Pancreas (tissue), 10 donors: ENCODE measurements at places on chromosomes 16 and 17. TPM values are rescaled to one million over a fixed set of nuclear protein-coding genes. Genes with fewer than 3 reads are reported as not detected.

SCNN1G gene
- 1.4 TPM for total RNA-seq

DNA sequence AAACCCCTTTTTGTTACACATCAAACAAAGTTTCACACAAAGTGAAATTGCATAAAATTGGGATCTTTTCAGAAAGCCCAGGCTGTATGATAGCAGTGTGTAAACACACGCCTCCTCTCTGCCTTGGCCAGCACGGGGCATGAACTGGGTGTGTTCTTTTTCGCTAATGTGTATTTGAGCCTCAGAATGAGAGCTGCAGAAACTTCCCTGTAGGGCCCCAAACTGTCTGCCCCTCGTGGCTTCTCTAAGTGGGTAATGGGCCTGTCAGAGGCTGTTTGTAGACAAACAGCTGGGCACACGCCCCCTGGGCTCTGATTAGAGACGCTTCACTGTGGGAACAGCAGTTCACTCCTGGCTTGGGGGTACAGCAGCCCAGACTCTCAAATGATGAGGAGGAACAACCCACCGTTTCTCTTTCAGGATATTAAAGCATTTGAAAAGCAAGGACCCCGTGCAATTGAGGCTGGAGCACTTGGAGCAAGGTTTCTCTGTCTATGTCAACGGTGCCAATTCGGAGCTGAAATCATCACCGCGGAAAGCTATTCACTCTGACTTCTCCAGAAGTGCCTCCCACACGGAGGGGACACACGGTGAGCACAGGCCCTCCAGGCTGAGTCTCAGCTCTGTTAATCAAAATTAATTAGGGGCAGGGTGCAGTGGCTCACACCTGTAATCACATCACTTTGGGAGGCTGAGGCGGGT, 78.4 kb downstream of the KATNIP start:
- no peaks in the 10 kb centered on the region for H3K27me3 ChIP-seq
- H3K36me3 ChIP-seq: no peaks in the 10 kb centered on the region
- no peak overlapping the region for H3K27ac ChIP-seq
- peaks cover 8% of the 10 kb centered on the region for H3K4me1 ChIP-seq

DNA sequence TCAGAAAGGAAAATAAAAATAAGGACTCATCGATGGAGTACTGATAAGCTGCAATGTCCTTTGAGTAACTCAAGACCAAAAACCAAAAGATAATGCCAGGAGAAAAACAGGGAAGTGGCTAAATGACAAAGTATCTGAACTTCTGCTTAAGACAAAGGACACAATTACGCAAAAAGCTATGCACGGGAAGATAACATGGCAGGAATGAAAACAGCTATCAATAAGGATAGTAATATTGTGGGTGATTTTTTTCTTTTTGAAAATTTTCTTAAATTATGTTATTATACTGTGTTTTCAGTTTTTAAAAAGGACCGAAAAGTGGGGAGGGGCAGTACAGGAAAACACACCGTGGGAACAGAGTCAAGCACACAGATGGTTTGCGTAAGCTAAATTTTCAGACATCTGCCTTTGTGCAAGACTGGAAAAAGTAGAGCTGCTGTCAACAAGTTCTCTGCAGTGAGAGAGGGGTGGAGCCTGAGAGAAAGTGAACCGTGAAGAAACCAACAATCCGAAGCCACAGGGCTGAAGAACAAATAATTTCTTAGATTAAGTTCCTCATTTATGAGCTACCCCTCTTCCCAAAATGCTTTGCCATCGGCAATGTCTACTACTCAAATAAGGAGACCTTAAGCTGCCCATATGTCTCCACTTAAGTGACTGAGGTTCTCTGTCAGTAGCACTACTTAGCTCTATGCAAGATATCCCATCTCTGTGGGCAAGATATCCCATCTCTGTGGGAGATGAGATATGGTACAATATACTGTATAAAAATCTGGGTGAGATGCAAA, 99.9 kb upstream of the CORO6 start:
- H3K4me3 ChIP-seq: peak overlapping the region; percentile 24
- peaks cover 8% of the 10 kb centered on the region for H3K4me1 ChIP-seq
- peak overlapping the region; percentile 13 for H3K27ac ChIP-seq
- no peaks in the 10 kb centered on the region for H3K36me3 ChIP-seq
- H3K27me3 ChIP-seq: no peaks in the 10 kb centered on the region
- DNase-seq: peak; percentile 65

GRCh38 chr16:619476-620100, 11.2 kb upstream of the WFIKKN1 start:
- no peak for DNase-seq
- no peak overlapping the region for H3K27ac ChIP-seq
- no peaks in the 10 kb centered on the region for H3K36me3 ChIP-seq
- H3K4me3 ChIP-seq: no peak overlapping the region
- no peaks in the 10 kb centered on the region for H3K4me1 ChIP-seq

DNA sequence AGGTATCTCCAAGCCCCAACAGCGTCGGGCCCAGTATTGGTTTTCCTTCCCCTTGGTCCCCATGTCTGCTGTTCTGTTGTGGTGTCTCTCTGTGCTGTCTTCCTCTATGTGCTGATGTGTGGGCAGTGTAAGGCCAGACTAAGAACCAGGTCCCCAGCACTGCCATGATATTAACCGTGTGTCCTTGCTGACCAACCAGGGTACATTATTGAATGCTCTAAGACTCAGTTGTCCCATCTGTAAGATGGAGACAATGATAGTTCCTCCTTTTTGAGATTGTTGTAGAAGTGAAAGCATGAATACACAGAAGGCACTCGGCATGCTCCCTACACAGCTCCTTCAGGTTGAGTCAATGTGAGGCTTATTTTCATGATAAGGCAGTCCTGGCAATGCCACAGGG, 20.6 kb downstream of the AOC3 start:
- no peak overlapping the region for H3K4me3 ChIP-seq
- no peak for DNase-seq
- H3K27me3 ChIP-seq: no peaks in the 10 kb centered on the region
